ENCODE measurements at places on chromosomes 1 and 21. TPM values are rescaled to one million over a fixed set of nuclear protein-coding genes. Genes with fewer than 3 reads are reported as not detected.

GRCh38 chr1:25858494-25858893 lies 763 bp downstream of the AUNIP start:
- no peak for DNase-seq

GRCh38 chr1:4624141-4624715 lies 30.2 kb upstream of the AJAP1 start:
- no peak for DNase-seq

Gene GLIS1
- not detected for total RNA-seq

Gene CELA2A
- not detected for total RNA-seq

DNA sequence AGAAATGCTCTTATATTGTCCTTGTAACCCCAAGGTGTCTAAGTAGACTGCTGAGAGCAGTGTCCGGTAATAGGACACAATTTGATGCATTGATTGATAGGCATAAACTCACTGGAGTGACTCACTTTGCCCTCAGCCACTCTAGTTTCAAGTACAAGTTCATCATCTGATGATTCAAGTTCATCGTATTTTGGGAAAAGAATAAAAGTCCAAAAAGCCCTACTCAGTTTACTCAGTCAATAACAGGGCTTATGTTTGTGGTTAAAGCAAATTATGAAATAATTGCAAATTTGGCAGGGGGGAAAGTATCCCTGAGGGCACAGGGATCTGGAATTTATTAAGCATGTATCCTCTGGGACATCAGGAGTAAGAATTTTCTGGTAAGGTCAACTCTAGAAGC lies 7.6 kb upstream of the ATF3 start:
- DNase-seq: no peak

DNA sequence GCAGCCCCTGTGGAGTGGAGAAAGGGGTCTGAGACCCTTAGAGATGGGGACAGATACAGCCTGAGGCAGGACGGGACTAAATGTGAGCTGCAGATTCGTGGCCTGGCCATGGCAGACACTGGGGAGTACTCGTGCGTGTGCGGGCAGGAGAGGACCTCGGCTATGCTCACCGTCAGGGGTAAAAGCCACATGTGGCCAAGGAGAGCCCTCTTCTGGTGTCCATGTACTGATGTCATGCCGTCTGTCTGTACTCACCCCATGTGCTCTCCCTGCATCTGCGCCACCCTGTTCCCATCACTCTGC lies 84.7 kb downstream of the OBSCN start:
- no peak for DNase-seq

GRCh38 chr1:78688697-78689096 lies 39.1 kb downstream of the IFI44 start:
- no peak for DNase-seq

GRCh38 chr1:15157524-15158399 lies 4.2 kb downstream of the TMEM51 start:
- DNase-seq: no peak

GRCh38 chr1:202848191-202848542 lies 37.4 kb downstream of the PCAT6 start:
- no peak for DNase-seq

Gene KMO
- not detected for total RNA-seq

Gene OR2AK2
- total RNA-seq: not detected

Gene CALML6
- 0.64 TPM for total RNA-seq

Gene SAMSN1
- total RNA-seq: 2.0 TPM

DNA sequence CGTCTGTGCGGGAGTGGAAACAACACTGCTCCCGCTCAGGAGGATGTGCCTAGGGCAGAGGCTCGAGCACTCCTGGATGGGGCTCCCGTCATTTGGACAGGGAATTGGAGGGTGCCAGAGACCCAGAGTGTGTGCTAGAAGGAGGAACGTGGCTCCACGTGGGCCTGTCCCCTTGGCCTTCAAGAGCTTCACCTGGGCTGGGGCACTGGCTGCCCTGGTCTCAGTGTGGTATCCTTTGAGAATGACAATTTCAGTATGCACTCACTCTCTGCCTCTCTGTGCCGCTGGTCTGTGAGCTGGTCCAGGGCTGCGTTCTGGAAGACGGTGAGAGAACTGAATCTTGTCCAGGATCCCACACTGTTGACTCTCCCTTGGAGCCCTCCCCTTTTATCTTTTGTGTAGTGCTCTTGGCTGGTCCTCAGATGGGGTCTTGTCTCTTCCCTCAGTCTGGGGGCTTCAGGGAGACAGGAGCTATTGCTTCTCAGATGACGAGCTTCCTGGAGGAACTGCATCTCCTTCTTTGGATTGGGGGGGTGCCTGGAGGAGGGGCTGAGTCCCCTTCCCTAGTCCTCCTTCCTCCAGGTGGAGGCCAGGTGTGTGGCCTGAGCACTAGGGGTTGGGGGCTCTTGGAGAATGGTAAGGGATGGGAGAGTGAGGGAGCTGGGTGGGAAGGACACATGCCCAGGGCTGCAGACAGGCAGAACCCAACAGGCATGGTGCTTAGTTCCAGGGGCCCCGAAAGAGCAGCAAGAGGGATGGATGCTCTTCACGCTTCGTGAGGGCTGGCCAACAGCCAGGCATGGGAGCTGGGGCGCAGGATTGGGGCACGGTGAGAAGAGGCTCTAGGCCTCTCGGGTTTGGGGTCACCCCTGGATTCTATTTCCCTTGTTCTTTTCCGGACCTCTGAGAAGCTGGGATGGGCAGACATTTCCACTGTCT lies 14.8 kb upstream of the ETV3L start:
- DNase-seq: no peak

Gene PGM1
- total RNA-seq: 30.6 TPM

DNA sequence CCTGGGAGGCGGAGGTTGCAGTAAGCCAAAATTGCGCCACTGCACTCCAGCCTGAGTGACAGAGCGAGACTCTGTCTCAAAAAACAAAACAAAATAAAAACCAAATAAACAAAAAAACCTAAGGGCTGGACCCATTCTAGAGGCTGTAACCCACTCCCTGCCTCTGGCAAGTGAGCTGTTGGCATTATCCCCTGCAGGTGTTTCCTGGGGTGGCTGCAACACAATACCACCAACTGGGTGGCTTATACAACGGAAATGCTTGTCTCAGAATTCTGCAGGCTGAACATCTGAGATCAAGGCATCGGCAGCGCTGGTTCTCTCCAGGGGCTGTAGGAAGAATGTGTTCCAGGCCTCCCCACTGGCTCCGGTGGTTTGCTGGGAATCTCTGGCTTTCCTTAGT lies 15.2 kb downstream of the LRRC38 start:
- DNase-seq: peak; percentile 17

DNA sequence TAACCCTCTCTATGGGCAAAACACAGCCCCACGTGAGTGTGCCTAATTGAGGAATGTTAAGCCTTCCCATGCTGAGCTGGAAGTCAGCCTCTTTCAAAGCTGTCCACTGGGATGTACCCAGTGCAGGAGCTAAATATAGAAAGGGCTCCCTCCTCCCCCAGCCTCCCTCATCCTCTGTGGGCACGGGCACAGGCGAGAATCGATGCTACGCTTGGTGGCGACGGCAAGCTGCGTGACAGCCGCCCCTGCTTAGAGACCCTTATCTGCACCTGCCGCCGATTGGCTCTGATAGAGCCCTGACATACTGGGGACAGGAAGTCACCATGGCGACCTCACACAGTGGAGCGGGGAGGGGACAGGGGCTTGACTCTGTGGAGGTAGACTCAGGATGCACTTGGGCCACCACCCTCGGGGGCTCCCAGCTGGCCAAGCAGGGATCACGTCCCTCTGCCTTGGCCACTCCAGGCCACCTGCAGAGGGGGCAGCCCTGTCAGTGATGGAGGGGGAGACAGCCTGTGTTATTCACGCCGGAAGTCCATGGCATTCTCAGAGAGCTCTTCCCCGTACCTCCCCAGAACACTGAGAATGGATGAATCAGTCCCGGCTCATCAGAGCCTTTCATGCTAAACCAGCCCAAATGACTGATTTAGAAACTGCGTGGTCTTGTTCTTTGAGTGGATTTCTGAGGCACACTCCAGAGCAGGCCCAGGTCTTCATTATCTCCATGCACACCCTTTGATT lies 84.8 kb downstream of the KCND3 start:
- no peak for DNase-seq

DNA sequence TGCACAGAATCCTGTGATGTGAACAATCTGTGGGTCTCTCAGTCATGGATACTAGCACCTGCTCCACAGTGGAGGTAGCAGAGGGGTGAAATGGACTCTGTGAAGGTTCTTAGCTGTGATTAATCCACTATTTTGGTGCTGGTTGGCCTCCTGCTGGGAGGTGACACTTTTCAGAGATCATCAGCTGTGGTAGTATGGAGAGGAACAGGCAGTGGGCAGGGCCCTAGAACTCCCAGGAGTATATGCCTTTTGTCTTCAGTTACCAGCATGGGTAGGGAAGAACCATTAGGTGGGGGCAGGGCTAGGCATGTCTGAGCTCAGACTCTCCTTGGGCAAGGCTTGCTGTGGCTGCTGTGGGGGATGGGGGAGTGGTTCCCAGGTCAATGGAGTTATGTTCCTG lies 54.0 kb upstream of the KCNJ15 start:
- no peak for DNase-seq

GRCh38 chr1:216119600-216119999 lies 303.6 kb downstream of the USH2A start:
- DNase-seq: no peak

Gene MYOG
- total RNA-seq: 15.7 TPM

Gene RHD
- 0.38 TPM for total RNA-seq

- DNase-seq: peak; percentile 23
Observed at GRCh38 chr21:40516335-40516734, 330.6 kb downstream of the DSCAM start.

Gene HIVEP3
- 8.9 TPM for total RNA-seq

- DNase-seq: no peak
Observed at GRCh38 chr1:42055061-42055460, 98.1 kb upstream of the GUCA2B start.

All from endothelial cell (in vitro differentiated cells).